Renal cortex interstitium (tissue), 15 donors: ENCODE measurements at places on chromosomes 3 and 15. TPM values are rescaled to one million over a fixed set of nuclear protein-coding genes. Genes with fewer than 3 reads are reported as not detected.

The PLA2G4D gene
- 0.08 TPM for polyA plus RNA-seq

The PIGBOS1 gene
- polyA plus RNA-seq = 19.1 TPM

The KCNMB2 gene
- 27.8 TPM for polyA plus RNA-seq

The SLC28A1 gene
- polyA plus RNA-seq = 10.3 TPM

GRCh38 chr3:13073326-13074005, at the start of gene IQSEC1:
Gene IQSEC1 (minus strand): TSS chr3:13073429. CDS start chr3:13073014, 415 bp downstream.
- DNase-seq = no peak

DNA sequence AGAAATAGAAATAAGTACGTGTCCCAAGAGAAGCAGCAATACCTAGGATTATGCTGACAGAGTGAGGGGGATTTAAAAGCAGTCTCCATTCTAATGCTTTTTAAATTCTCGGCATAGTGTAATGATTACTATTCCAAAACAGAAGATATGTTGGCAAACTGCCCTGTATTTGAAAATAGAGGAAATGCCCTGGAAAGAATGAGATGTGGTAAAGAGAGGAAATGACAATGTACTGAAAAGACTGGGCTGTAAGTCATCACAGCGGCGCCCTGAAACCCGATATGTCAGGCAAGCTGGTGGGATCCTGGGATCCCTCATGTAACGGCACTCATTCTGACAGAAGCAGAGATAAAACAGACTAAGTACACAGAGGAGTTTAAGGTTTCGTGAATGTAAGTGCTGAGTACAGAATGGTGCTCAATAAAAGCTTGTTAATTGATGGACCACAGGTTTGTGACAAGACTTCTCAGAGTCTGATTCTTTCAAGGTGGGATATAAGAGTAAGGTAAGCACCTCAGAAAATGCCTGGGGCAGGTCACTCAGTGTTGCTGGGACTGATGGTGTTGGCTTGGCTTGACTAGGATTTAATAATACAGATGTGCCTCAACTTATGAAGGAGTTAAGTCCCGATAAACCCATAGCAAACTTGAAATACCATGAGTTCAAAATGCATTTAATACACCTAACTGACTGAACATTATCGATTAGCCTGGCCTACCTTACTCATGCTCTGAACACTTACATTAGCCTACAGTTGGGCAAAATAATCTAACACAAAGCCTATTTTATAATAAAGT, 91.4 kb downstream of the NFKBIZ start:
- DNase-seq = no peak

- no peak for DNase-seq
Observed at GRCh38 chr3:191634902-191635301, 173.9 kb downstream of the PYDC2 start.

DNA sequence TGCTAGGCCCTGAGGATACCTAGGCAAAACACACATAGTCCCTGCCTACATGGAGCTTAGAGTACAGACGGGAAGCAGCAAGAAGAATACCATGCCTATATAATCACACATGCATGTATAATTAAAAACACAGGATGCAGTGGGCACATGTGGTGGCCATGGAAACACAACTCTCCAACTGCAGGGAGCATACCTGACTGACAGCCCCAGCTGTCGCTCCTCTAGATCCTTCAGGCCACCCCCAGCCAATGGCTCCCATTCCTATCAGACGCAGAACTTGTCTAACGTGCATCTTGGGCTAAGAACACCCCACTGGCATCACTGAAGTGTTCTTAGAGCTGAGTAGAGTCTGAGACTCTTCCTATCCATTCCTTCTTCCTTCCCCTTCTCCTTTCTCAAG, 125.5 kb upstream of the FRMD4B start:
- no peak for DNase-seq
